Vagina (tissue), 2 donors: ENCODE measurements at places on chromosomes 16 and 17.
A peak's percentile ranks its signal among the peaks of the same experiment; 100 is the strongest.

GRCh38 chr16:51543971-51544370, 392.9 kb upstream of the SALL1 start:
- DNase-seq, result no peak

GRCh38 chr17:43366891-43367736, 31.7 kb upstream of the ARL4D start:
- no peak for DNase-seq

DNA sequence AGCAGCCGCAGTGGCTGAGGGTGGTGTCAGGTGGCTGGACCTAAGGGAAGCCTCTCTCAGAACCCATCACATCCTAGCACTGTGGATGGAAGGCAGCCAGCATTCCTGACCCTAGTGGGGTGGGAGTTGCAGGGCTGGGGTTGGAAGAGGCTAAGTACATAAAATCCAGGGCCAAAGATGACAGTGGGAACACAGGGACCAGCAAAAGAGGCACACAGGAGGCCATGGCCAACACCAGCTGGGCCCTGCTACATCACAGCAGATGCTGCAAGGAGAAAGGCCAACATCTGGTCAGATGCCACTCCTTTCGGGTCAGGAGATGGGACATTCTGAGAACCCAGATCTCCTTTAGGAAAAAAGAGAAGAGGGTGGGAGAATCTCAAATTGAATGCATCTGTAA, 415.4 kb downstream of the SLC39A11 start:
- DNase-seq, result no peak

DNA sequence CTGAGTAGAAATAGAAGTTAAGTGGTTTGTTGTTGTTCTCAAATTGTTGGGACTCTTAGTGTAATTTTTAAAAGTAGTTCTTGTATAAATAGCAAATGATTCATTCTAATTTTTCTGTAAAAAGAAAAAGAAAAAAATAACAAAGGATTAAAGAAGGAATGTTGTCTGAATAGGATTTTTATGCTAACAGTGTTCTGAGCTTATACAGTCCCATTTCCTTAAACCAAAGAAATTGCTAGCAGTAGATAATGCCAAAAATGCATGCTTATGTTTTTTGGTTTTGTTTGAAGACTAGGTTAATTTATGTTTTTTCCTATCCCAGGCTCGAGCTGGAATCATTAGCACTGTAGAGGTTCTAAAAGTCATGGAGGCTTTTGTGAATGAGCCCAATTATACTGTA, 44.7 kb upstream of the KPNB1 start:
- no peak for DNase-seq

- DNase-seq, result peak; percentile 95
These were observed 585.4 kb downstream of the WWOX start for GRCh38 chr16:78684655-78685375.
